Muscle of arm (tissue), 14 donors: ENCODE measurements at places on chromosomes 4 and X. TPM values are rescaled to one million over a fixed set of nuclear protein-coding genes. Genes with fewer than 3 reads are reported as not detected.

TLR6 gene
- polyA plus RNA-seq, result 1.4 TPM

DNA sequence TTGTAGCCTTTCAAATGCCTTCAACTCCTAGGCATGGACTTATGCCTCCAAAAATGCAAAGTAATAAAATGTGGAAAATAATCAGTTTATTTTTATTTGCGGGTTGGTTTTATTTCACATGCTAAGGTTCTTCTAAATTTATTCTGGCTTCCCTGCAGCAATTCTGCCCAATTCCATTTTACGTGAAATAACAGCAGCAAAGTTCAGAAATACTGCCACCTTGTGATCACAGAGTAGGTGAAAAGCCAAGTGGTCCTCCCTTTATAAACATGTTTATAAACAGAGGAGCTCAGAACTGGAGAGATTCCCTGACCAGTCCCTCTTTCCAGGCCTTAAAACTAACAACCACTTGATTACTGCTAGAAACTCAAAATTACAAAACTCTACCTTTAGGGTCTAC lies 14.7 kb upstream of the DCHS2 start:
- DNase-seq, result peak; percentile 70

TMPRSS11F gene
- polyA plus RNA-seq, result not detected

- DNase-seq, result no peak
These were observed 69.1 kb upstream of the SCOC start for GRCh38 chr4:140304346-140304745.

- no peak for DNase-seq
These were observed 54.3 kb downstream of the DCTD start for GRCh38 chr4:182862921-182863320.

LUZP4 gene
- not detected for polyA plus RNA-seq

GRCh38 chr4:116590648-116591047 lies 494.7 kb downstream of the TRAM1L1 start:
- peak; percentile 3 for DNase-seq

DNA sequence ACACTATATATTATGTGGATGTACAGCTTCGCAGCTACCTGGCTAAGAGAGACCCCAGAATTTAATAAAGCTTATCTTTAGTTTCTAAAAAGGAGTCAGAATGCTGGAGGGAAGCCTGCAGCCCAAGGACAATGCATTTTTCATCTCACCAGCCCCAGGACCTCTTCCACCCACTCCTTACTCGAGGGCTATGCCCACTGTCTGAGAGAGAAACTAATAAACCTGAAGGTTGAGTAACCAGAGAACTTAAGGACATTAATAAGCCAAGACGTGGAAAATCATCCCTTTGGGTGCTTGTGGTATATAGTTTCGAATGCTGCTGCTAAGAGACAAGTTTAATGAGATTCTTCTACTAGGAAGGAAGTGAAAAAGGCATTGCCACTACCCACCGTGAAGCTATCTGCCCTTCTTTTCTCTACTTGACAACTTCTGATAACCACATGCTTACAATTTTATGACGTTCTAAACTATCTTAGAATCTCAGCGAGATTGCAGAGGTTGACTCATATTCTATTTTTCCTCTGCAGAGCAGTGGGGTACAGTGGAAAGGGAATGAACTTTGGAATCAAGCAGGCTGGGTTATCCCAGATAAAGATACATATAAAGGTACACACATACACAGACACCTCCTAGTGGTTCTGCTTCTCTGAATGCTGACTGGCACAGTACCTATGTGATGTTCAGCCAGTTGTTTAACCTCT lies 3.3 kb downstream of the RELL1 start:
- no peak for DNase-seq

DNA sequence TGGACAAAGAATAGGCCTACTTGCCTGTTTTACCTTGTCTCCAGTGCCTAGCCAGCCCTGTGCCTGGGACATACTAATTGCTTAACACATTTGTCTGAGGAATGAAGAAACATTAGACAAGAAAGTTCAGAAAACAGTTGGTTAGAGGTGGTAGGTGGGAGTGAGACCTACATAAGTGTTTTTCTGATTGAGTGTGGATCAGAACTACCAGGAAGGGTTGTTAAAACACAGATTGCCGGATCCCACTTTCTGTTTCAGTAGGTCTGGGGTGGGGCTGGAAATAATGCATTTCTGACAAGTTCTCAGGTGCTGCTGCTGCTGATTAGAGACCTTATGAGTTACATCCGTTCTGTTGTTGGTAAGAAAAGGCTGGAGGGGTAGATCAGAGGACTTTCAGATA lies 5.7 kb upstream of the JADE1 start:
- no peak for DNase-seq

GRCh38 chr4:17636341-17636695 lies 21.9 kb downstream of the MED28 start:
- DNase-seq, result no peak

DNA sequence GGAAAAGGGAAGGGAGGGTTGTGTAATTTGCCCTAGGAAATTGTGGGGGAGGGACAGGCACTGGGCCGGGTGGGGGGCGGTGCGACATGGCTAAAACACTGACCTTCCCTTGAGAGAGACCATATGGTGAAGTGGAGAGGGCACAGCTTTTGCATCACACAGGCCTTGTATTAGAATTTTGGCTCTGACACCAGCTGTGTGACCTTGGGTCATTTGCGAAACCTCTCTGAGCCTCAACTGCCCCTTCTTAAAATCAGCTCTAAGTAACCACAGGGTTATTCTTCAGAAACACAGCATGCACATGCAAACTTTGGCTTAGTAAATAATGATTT lies 25.8 kb downstream of the PDGFRA start:
- DNase-seq, result no peak

NIPAL1 gene
- 5.5 TPM for polyA plus RNA-seq

DNA sequence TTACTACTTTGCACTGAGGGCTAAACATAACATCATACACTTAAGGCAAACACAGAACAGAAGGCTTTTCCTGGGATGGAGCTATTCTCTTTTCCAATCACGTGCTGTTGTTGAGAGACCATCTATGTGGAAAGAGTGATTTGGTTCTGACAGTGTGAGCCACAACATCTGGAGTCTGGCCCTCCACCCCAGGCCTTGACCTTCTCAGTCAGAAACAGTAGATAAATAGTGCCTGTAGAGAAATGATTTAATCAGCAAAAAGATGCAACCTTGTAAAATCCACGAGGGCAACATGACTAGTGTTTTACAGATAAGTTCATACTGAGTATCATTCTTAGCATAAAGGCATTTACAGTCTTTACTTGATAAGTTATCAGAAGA lies 10.8 kb upstream of the SFRP2 start:
- no peak for DNase-seq

- DNase-seq, result no peak
These were observed 66.8 kb upstream of the TACR3 start for GRCh38 chr4:103786593-103786992.

- DNase-seq, result no peak
These were observed 641.4 kb downstream of the ZNF674 start for GRCh38 chrX:45903781-45904201.

WDR17 gene
- polyA plus RNA-seq, result 0.45 TPM

DNA sequence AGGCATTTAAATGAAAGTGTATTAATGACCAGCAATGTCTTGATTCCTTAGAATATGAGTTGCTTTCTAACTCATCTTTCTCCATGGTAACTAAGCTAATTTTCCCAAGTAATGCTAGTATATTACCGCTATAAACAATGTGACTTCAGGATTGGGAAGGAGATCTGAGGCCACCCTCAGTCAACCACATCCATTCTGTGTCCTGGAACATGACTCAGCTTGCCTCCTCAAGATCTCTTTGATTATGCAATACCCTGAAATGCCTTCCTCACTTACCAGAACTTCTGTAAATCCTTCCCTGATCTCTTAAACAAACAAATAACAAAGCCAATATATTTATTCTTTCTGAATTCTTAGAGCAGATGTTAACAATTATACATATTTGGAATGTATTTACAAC lies 1495.5 kb downstream of the PCDH18 start:
- DNase-seq, result no peak

GRCh38 chr4:64266263-64266662 lies 143.0 kb downstream of the TECRL start:
- DNase-seq, result no peak

DNA sequence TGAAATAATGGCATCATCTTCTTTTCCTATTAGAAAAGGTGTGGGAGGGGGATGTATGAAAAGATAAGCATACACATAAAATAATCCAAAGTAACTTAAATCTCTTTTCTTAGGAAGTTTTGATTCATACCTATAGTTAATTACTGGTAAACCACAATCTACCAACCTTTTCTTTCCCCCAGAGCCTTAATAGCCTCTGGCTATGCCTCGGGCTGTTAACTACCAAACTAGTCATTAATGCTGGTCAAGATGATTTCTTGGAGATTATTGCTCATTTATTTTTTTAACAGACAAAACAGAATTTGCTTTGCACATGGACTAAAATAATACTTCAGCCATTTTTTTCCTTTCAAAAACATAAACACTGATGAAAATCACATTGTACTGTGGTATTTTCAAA lies 16.9 kb downstream of the NAA11 start:
- no peak for DNase-seq

GRCh38 chr4:2291705-2292645 lies 30.1 kb upstream of the MXD4 start:
- DNase-seq, result no peak

- DNase-seq, result peak; percentile 94
These were observed 44.8 kb downstream of the GAB1 start for GRCh38 chr4:143381189-143382118.

PCSK1N gene
- not detected for polyA plus RNA-seq

- no peak for DNase-seq
These were observed 67.4 kb upstream of the SCML1 start for GRCh38 chrX:17669891-17670290.

- peak; percentile 62 for DNase-seq
These were observed 772 bp upstream of the WNK3 start for GRCh38 chrX:54358424-54359211.

DNA sequence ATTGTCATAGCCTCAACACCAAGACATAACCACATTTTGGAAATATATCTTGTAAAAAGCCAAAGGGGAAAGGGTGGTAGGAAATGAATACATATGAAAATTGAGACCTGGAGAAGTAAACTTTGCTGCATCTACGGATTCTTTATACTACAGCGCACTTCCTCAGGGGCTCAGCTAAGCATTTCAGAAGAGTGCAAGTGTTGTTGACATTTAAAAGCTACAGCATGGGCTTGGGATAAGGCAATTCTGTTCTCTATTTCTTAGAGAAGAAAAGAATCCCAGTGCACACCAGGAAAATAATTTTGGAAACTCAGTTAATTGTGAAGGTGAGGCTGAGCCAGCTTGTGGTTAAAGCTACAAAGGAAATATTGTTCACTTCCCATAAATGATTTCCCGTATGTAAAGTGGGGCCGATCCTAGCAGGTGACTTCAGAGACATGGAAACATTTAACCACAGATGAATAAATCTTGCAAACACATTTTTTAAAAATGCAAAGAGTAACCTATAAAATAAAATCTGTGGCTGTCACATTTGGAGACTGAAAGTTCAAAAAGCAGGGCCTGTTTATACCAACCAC lies 12.6 kb upstream of the GBA3 start:
- DNase-seq, result no peak

DNA sequence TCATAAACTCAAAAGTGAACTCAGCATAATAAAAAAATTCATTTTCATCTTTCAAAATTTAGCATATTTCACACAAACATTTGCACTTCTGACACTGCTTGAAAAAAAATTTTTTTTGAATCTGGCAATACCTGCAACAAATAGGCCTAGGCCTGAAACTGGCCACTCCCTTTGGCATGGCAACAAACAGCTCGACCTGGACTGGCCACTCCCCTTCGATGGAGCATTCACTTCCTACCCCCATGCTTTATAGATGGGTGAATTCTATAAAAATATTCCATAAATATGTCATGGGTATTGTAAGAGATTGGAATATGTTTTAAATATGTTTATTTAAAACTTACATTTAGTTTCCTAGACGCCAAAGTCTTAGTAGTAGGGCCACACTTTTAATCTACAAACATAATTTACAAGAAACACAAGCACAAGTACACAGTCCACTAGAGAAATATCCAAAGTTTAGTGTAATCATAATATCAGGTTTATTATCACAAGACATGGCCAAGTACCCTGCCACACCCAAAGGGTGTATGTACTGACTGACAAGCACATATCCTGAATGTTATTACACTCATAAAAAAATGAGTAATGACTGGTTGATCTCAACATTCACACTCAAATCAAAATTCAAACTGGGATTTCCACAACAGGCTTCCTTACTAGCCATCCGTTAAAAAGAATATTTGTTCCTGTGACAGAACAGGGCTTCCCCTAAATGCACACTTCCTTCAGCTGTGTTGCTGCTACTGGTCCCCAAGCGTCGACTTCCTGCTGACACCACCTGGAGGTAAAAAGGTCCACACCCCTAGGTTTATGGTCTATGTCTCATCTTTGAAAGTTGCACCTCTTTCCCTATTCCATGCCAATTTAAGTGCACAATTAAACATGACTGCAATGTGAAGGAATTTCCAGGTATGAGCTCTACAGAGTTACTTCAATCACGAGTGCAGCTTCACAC lies 271.5 kb downstream of the NR3C2 start:
- no peak for DNase-seq

MAGEE2 gene
- polyA plus RNA-seq, result 0.32 TPM

- no peak for DNase-seq
These were observed 38.9 kb downstream of the NUDT9 start for GRCh38 chr4:87461281-87461700.

DNA sequence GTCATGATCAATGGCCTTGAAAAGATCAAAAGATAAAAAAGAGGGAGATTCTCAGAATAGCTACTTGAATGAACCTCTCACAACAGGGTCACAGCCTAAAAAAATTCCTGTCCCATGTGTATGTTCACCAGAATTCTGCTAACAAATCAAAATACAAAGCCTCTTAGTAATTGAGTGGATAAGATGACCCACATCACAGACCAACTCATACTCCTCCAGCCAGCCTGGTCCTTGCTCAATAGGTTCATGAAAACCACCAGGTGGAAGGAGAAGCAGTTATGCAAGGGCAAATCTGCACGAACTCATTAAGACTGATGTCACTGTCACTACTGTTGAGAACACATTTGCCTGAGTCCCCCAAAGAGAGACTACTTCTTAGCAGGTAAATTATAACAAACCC lies 21.5 kb downstream of the WDFY3 start:
- DNase-seq, result no peak

DNA sequence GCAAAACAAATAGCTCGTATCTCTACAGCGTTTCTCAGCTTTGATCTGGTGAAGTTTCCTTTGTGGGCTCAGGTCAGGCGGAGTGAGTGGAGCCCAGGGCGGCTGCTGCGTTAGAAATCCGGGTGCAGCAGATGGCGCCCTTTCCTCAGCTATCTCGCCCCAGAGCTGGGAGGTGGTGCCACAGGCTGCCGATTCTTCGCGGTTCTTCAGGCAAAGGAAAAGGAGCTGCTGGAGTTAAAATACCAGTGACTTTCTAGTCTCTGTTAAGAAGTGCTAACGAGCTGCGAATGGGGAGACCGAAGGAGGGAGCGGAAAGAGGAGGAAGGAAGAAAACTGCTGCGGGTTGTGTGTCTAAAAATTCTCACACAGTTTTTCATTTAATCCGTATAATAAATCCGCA lies 114.6 kb downstream of the CPE start:
- DNase-seq, result peak; percentile 73

SRPK3 gene
- 276 TPM for polyA plus RNA-seq
